ENCODE measurements at places on chromosomes 1 and 21.

GRCh38 chr1:147924813-147925212 lies 3.4 kb upstream of the GPR89B start:
- DNase-seq: no peak

GRCh38 chr1:203017692-203018091 lies 8.6 kb upstream of the PPFIA4 start:
- no peak for DNase-seq

- DNase-seq: no peak
Observed at GRCh38 chr1:246595146-246595545, 28.9 kb downstream of the CNST start.

- DNase-seq: no peak
Observed at GRCh38 chr1:43256675-43257570, 12.9 kb upstream of the TMEM125 start.

GRCh38 chr1:183470147-183470960 lies 1.9 kb upstream of the SMG7 start:
- DNase-seq: peak; percentile 71

GRCh38 chr1:21332554-21333311 lies 42.5 kb upstream of the ECE1 start:
- DNase-seq: no peak

All from RCC 7860 (cell line).